ENCODE measurements at places on chromosomes 16 and 17. TPM values are rescaled to one million over a fixed set of nuclear protein-coding genes. Genes with fewer than 3 reads are reported as not detected.
A peak's percentile ranks its signal among the peaks of the same experiment; 100 is the strongest.

DNA sequence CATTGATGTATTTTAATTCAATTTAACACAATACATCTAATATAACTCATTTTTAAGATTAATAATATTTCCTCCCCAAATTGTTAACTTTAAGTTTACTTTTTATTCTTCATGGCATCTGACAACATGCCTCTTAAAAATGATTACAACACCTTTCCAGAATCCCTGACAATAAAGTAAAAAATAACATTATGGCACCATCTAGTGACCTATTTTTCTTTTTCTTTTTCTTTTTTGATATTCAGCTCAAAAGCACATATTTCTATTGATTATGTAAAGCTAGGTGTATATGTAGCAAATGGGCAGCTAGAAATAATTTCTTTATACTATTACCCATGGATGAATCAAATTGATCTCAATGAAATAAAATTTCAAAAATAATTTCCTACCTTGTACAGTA is 834.3 kb upstream of the CDH8 start:
- DNase-seq = no peak

- peak; percentile 10 for DNase-seq
These were observed 14.6 kb downstream of the ADCY7 start for GRCh38 chr16:50280932-50281331.

DNA sequence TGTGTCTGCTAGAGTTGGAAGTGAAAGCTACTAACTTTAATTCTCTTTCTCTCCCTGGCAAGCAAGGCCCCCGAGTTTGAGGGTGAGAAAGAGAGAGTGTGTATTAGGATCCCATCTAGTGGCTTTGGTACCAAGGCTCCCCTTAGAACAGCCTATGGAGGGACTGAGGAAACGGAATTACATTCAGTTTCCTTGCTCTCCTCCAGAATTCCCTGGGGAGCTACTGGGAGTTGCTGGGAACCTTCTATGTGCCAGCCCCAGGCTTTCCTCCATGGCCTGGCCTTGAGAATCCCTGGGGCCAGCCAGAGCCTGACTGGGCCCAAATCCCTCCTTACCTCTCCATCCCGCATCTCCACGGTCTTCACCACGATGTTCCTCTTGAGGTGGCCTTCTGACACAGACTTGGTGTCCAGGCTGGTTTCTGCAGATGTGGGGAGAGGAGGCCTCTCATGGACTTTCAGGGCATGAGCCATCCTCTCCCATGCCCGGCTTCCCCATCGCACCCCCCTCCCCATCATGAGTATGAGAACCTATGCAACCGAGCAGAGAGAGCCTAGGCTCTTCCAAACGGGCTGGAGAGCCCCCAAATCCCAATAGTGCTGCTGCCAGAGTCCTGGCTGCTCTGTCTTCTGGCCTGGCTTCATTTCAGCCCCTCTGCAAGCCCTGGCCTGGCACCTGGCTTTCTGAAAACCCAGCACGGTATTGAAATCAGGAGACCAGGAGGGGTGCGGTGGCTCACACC is 7.4 kb downstream of the GFAP start:
- DNase-seq = no peak

CD300A gene
- 1.2 TPM for total RNA-seq

DNA sequence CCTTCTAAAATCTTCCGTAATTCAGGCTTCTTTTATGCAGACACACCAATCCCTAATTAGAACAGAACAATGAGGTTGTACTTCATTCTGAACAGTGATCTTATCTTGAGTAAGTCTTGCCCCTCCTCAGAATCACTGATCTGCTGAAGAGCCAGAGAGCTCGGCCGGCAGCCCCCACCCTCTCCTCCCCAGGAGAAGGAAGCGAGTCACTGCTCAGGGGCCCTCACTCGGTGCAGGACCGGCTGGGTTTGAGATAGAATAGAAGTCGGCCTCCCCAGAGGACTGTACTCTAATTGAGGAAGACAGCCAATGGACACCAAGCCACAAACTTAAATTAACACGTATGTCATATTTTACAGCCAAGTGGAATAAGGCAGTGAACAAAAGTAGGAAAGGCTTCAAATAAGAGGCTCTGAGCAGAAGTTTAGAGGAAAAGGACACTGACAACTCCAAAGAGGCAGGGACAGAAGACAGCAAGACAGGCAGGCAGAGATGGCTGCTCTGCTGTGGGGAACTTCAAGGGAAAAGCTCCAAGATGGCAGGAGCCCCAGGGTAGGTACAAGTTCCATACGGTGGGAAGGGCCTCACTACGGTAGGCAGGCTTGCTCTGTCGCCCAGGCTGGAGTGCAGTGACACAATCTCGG is 18.6 kb downstream of the CREBBP start:
- no peak for DNase-seq

AOC3 gene
- 7.6 TPM for total RNA-seq

DNA sequence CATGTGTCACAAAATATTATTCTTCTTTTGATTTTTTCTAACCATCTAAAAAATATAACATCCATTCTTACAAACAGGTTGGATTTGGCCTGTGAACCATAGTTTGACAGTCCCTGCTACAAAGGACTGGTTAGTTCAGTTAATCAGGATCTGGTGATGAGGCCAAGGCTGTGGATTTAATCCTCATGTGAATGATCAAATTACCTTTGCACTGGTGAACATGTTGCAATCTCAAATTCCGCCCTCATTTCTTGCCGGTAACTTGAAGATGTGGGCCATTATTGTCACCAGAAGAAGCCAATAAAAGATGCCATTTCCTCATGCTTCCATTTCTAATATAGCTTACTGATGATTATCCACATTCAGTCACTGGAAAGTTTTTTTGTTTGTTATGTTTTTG is 35.3 kb upstream of the YPEL2 start:
- no peak for DNase-seq

CD79B gene
- total RNA-seq = 4.6 TPM

GRCh38 chr16:56823081-56823733 is 41.8 kb upstream of the SLC12A3 start:
- DNase-seq = no peak

- no peak for DNase-seq
These were observed 1.6 kb upstream of the LDAF1 start for GRCh38 chr16:21156767-21157467.

- DNase-seq = no peak
These were observed 916.1 kb downstream of the KCNJ2 start for GRCh38 chr17:71085238-71086033.

- peak; percentile 78 for DNase-seq
These were observed 25.7 kb downstream of the CIBAR2 start for GRCh38 chr16:85086347-85087291.

- DNase-seq = no peak
These were observed 486 bp downstream of the ZNF785 start for GRCh38 chr16:30585022-30585399.

GRCh38 chr16:87681981-87682570 is 79.8 kb downstream of the JPH3 start:
- no peak for DNase-seq

TBC1D3E gene
- not detected for total RNA-seq

GRCh38 chr16:27326738-27327585 is 13.2 kb downstream of the IL4R start:
- DNase-seq = peak; percentile 78

DNA sequence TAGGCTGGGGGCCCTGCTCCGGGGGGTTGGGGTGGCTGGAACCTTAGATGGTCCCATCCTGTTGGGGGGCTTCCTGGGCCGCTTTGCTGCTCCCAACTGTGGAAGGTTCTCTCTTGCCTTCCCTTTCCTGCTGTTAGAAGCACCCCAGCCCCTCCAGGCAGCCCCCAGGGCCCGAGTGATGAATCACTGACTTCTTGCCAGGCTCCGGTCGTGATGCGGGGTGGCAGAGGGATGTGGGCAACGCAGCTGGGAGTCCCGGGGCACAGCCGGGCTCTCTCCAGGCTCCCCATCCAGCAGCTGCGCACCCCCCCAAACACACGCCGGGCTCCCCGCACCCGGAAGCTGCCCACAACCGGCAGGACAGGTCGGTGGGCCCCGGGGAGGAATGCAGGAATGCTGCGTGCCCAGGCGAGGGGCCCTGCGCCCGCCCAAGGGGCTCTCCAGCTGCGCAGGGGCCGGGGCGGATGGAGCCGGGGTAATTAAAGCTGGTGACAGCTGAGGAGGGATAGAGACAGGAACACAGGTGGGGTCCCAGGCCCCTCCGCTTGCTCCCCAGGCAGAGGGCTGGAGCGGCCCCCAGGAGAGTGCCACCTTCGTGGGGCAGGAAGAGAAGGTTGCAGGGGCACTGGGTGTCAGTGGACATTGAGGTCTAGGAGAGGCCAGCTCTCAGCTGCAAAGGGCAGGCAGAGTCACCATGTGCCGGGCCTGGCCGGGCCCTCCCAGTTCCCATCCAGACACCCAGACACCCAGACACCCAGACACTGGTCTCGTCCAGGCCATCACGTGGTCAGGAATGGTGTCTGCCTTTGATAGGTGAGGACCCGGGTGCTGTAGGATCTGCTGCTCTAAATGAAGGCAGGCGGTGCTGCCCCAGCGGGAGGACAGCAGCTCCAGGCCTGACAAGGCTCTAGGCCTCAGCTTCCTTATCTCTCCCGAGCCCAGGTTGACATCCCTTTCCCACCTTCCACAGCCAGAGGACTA is 15.0 kb upstream of the SLC38A10 start:
- DNase-seq = no peak

KRTAP4-12 gene
- not detected for total RNA-seq

GRCh38 chr17:72392056-72393010 is 271.5 kb downstream of the SOX9 start:
- no peak for DNase-seq

DNA sequence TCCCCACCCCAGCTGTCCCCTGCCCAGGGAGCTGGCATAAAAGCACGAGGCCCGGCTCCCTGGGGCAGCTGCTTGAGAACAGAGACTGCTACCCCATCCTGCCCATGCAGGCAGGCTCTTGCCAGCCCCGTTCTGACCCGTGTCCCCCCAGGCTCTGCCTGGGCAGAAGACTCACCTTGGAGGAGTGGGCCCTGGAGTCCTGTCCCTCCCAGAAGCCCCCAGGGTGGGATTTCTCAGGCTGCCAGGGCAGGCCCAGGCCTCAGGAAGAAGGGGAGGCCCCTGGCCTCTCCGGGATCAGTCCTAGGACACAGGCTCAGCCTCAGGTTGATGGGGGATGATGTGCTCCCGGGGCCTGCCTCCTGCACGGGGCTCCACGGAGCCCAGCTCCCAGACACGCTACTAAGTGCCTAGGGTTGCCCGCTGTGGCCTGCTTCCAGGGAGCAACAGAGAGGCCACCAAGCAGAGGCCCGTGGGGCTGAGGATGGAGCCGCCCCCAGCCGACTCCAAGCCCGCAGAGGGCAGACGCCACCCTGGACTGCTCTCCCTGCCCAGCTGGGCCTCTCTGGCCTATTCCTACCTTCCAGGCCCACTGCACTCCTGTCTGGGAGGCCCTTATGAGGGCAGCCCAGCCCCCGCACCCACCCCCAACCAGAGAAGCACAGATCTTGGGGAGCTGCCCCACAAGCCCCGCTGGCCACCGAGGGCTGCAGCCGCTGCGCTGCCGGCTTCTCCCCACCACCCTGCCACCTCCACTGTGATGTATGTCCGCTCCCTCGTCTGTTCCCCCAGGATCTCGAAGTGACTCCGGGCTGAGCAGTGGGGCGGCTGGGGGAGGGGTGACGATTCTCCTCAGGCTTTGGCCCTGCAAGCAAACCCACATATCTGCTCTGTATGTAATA is 1.7 kb downstream of the NME3 start:
- no peak for DNase-seq

DNA sequence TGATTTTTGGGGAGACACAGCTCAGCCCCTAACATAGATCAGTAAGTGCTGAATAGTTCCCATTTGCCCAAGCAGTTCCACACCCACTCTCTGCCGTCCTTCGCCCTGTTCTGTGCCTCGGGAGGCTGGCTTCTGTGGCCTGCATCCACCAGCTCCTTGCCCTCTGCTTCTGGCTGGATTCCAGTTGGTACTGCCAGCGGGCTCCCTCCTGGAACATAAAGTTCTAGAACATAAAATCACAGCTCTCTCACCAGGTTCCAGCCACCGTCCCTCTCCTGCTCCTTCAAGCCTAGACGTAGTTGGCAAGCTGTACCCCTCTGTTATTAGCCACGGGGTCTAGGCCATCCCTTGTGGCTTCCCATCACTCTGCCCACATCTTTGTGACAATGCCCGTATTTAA is 3.9 kb upstream of the MRPS23 start:
- DNase-seq = peak; percentile 59

- DNase-seq = no peak
These were observed 5.6 kb downstream of the CASKIN1 start for GRCh38 chr16:2190659-2191445.

DNA sequence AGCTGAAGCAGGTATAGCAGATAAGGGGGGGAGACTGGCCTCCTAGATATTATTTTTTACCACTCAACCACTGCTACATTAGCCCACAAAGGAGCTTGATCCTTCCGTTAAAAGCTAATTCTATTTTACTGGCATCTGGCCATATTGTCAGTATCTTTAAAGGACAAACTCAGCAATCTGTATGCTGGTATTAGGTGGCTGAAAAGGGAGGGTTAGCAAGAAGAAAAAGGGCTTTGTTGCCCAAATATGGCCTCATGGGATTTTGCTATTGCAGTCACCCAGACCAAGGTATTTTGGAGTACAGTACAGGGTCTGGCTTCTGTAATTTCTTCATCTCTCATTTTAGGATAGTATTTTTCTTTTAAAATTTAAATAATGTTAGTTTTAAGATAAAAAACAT is 14.4 kb downstream of the RFWD3 start:
- no peak for DNase-seq

- no peak for DNase-seq
These were observed 9.9 kb upstream of the MEAK7 start for GRCh38 chr16:84514295-84514873.

GRCh38 chr17:62696256-62696655 is 68.8 kb downstream of the MRC2 start:
- DNase-seq = no peak

GRCh38 chr17:75465039-75465438 is 8.6 kb downstream of the TMEM94 start:
- no peak for DNase-seq

DNA sequence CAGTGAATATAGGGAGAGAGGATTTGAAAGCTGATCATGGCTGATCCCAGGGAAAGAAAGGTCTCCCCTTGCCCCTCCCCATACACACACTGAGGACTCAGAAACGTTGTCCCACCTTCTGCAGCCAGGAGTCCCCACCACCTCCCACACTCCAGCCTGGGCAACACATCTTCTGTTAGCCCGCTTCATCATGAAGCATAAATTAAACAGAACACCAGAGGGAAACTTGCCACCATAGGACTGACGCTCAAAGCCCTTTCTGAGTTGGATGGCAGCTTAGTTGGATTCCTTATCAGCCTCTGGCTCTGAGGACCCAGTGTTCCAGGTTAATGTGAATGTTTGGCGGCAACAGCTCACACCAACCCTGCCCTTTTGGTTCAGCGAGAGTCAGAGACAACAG is 33.9 kb downstream of the ARHGAP27 start:
- no peak for DNase-seq

GP2 gene
- total RNA-seq = not detected

Data from left ventricle myocardium inferior (tissue), 1 donor.